ENCODE measurements at places on chromosomes 7 and 10.

- DNase-seq, result no peak
These were observed 53.0 kb downstream of the SMURF1 start for GRCh38 chr7:99090771-99091542.

DNA sequence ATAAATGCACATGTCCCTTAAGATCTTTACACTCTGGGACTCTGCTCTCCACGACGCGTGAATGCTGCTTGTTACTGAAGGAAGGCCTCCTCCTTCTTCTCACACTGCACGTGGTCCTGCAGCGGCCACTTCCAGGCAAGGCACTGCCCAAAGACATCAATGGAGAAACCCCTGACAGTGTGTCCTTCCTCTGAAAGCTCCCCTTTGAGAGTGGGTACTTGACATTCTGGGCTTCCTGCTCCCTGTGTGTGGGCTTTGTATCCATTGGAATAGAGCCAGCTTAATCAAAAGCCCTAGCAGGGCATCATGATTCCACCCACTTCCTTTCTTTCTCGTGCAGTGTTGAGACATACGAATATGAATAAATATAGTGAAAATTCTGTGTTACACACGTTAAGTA is 69.7 kb upstream of the STK17A start:
- no peak for DNase-seq

DNA sequence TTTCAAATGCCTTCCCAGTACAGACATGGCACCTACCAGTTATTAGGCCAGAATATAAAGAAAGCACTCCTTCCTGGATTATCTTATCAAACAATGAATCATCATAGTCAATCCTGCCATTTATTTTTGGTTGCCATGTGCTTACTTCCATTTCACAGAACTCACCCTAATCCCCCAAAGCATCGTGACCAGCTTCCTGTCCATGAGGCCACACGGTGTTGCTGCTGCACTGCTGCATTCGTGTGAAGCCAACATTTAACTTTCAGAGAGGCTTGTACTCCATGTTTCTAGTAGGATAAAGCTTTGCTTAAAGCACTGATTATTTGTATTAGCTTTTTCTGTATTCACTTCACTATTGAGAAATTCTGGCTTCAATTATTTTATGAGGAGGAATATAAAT is 14.4 kb downstream of the COL28A1 start:
- DNase-seq, result no peak

- DNase-seq, result no peak
These were observed 10.1 kb downstream of the PSAP start for GRCh38 chr10:71840958-71841335.

GRCh38 chr7:111730476-111731300 is 168.4 kb upstream of the IMMP2L start:
- DNase-seq, result no peak

GRCh38 chr10:126373972-126374371 is 14.3 kb downstream of the ADAM12 start:
- no peak for DNase-seq

GRCh38 chr7:3695602-3696001 is 394.6 kb downstream of the SDK1 start:
- DNase-seq, result no peak

- no peak for DNase-seq
These were observed 102.3 kb upstream of the PPIF start for GRCh38 chr10:79244841-79245504.

DNA sequence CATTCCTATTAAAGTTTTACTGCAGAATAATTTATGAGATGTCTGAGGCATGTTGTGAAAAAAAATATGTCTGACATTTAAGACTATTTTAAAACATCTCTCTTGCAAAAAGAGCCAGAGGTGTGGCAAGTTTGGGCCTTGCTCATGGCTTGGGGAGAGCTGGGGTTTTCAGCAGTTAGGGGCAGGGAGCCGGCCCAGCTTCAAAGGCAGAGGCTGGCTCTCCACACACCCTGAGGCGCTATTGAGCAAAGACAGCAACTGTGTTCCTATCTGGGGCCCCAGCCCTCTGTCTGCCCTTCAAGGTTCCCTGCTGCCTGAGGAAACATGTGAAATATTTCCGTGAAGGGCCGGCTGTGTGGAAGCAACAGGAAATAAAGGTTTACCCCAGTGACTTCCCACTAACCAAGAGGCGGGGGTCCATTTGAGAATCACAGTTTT is 94.0 kb downstream of the SORBS1 start:
- peak; percentile 90 for DNase-seq

- DNase-seq, result no peak
These were observed 118.1 kb downstream of the TYW1B start for GRCh38 chr7:72709909-72710308.

DNA sequence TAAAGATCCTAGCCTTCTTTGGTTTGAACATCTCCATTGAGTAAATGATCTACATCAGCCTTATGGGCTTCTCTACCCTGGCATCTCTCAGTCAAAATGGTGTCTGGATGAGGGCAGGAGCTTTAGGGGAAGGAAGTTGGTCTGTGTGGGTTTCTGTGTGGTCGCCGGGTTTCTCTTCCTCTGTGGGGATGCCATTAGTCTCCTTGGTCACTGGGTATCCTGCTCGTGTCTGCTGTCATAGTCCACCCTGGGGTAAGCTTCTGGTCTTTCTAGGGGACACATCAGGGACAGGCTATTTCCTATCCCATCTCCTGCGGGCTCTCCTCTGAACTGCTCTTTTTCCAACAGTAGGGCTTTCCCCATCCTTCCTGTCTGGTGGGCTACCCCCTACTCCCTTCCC is 150.3 kb upstream of the NPY start:
- no peak for DNase-seq

DNA sequence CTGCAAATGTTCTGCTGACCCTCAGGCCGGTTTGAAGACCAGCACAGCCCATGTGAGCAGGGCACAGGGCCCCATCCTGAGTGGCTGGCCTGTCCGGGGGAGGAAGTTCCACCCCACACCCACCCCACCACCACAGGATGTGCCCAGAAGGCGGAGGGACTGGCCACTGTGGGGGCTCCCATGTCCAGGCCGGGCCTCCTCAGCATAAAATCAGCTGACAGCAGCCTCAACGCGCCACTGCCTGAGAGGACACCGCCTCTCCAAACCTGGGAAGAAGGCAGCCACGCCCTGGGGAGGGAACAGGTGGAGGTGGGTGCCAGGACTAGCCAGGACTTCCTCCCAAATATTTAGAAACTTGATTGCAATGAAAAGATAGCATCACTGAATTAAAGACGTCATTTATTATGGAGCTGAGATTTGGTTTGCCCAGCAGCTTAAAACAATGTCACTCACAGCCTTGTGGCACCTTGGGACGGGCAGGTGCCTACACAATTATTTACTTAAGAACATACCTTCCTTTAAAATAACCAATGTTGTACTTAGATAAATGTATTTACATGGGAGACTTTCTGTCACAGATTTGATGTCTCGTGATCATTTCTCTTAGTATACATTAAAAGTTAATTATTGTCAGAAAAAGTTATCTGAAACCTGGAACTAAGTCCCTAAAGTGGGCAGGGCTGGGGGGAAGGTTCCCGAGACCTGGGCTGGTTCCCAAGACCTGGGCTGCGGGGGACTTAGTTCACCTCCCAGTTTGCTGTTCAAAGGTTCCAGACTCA is 27.3 kb upstream of the FAM20C start:
- DNase-seq, result no peak

GRCh38 chr7:15891151-15891881 is 204.8 kb upstream of the MEOX2 start:
- DNase-seq, result no peak

GRCh38 chr10:48742891-48743860 is 58.5 kb downstream of the WDFY4 start:
- DNase-seq, result peak; percentile 32

- DNase-seq, result no peak
These were observed 6.6 kb downstream of the GPR141 start for GRCh38 chr7:37690206-37690605.

GRCh38 chr7:17301471-17302456 is 3.3 kb downstream of the AHR start:
- no peak for DNase-seq

- DNase-seq, result peak; percentile 45
These were observed 161.4 kb upstream of the EEPD1 start for GRCh38 chr7:35991511-35992232.

DNA sequence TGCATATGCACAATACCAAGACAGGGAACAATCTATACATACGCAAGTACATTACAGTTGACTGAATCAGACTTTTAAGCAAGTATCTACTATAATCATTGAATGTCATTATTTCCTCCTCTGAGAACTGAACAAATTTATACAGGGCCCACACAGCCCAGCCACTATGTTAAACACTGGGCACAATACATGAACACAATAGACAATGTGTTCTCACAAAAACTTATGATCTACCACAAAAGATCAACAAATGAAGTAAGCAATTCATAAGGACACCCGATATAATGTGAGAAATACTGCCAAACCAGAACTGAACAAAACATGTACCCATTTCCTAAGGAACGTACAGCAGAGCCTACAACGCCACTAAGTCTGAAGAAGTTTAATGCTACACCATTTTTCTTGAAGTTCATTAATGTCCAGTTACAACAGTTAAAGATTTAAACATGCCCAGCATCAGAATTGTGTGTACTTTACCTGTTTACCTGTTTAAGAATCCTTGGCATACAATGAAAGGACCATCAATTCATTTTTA is 31.5 kb downstream of the SHTN1 start:
- DNase-seq, result no peak

- DNase-seq, result peak; percentile 57
These were observed 58.8 kb downstream of the VIM start for GRCh38 chr10:17286562-17287550.
